Inflammatory macrophage treated with lipopolysaccharide for 4 hours (primary cell): ENCODE measurements at places on chromosomes 7 and 10.

- DNase-seq, result no peak
Observed at GRCh38 chr7:55233001-55233400, 132.1 kb upstream of the LANCL2 start.

DNA sequence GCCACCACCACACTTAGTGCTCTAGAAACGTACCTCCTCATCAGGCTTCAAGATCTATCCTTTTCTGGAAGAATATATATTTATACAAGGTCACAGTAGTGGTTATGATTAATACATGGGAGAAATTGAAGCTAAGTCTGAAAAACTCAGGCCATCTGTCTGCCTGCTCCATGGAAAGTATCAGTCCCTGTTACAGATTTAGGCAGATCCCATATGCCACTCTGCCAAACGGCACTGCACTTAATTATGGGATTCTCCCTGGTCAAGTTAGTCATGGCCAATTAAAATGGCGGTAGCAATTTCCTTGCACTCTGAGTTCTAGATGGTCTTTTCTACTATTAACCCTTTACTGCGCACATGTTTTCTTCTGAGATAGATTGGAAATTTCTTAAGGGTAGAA lies 740.0 kb downstream of the SUGCT start:
- DNase-seq, result no peak

DNA sequence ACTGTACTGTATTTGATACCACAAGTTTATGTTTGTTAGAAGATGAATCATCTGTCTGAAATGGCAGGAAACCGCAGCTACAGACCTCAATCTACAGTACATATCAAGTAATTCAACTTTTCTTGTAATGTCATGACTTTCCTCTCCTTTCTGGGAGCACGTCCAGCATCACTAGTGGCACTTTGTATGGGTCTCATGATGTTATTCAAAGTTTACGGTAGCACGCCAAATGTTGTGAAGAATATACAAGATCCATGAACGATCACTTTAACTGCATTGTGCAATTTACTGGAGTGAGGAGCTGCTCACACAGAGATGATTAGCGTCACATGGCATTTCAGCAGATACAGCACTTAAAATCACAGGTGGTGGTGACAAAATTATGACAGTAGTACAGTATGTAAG lies 257.8 kb upstream of the GNAI1 start:
- DNase-seq, result no peak

- no peak for DNase-seq
Observed at GRCh38 chr10:128091636-128092210, 34.5 kb downstream of the MKI67 start.

DNA sequence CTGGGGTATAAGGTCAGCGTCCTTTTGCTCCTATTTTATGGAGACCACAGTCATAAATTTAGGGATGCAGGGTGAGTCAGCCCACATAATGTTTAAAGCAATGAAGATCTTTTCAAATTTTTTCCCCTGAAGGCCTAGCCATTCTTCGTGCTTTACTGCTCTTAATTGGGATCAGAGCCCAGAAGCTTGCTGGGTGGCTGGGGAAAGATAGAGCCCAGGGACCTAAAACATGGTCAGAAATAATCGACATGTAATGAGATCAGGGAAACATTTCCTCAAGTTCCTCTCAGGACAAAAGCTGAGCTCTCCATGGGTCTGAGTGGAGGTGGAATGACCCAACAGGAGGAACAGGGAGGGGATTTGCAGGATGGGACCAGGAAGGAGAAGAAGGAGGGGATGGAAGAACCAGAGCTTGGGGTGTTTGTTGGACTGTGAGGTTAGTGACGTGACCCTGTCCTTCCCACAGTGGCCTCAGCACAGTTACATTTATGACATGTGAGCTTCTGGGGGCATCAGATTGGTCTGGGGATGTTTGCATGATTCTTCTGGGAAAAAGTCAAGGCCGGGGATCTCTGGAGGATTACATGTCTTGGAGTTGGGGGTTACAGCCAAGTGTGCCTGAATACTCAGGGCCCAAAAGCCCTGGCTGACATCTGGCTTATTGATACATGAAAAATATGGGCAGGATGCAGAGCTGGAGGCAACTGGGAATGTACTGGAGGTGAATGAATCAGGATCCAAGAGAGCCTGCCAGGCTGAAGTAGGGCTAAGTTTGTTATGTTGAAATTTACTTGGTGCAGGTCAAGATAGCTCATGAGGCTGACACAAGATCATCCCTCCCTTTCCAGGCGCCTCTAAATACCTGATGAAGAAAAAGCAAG lies 477.9 kb downstream of the RPS24 start:
- DNase-seq, result no peak

DNA sequence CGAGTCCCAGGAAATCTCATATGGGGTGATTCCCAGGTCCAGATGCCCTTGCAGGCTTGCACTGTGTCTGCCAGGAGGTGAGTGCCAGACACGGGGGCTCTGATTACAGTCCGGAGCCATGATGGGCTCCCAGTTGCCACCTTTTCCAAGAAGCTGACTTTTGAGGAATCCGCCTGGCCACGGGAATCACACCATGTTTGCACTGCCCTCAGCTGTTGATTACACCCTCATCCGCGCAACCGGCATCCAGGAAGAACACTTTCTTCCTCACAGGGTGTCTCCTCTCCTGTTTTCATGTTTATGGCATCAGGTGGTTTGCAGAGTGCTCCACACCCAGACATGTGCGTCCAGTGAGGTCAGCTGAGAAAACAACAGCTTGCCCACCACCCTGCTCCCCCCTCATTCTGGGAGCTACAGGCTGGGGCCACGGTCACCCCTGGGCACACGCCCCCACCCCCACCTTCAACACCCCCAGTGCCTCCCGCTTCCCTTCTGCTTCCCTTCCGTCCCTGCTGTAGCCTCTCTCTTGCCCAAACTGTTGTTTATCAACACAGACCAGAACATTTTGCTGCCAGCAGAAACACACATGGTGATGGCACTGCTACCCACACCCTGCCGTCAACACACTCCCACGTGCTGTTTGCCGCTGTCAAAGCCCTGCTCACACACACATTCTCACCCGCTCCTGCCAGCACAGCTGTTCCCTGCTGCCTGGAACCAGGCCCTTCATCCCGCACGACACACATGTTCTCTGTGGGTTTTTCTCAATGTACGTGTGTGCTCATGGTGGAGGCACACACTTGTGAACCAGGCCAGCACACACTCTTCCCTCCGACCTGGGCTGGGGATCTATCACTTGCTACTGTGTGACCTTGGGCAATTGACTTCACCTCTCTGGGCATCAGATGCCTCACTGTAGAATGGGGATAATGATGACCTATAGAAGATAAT lies 35.8 kb downstream of the DDIT4 start:
- peak; percentile 69 for DNase-seq

GRCh38 chr7:26348234-26348851 lies 56.7 kb downstream of the SNX10 start:
- DNase-seq, result no peak

- no peak for DNase-seq
Observed at GRCh38 chr10:111837086-111837485, 346.5 kb downstream of the GPAM start.

- peak; percentile 24 for DNase-seq
Observed at GRCh38 chr10:112376396-112376790, 2.5 kb downstream of the ACSL5 start.

DNA sequence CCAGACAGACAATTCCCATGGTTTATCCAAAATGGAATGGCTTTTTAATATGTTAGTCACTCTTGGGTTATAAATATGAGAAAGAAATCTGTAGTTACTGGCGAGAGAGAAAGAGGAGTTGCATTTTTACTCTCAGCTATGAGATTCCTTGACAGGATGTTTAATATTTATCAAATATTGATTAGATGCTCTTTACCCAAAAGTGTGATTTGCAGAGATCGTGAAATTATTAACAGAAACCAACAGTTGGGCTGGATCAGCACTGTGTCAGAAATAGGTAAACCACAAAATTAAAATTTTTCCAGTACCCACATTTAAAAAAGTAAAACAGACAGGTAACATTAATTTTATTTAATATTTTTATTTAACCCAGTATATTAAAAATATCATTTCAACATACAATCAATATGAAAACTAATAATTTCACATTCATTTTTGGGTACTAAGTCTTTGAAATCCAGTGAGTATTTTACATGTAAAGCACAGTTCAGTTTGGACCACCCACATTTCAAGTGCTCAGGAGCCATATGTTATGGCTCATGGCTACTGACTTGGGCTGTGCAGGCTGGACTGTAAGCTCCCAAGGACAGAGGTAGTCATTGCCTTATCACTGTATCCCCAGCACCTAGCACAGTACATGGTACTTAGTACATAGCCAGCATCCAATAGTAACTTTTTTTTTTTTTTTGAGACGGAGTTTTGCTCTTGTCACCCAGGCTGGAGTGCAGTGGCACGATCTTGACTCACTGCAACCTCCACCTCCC lies 42.5 kb downstream of the KLHDC10 start:
- DNase-seq, result no peak

GRCh38 chr7:158489462-158490155 lies 98.0 kb downstream of the PTPRN2 start:
- no peak for DNase-seq

GRCh38 chr10:99827936-99828335 lies 45.5 kb downstream of the ABCC2 start:
- no peak for DNase-seq
